ENCODE measurements at places on chromosomes 6 and 20.

- no peak for DNase-seq
Observed at GRCh38 chr6:90765491-90765890, 178.6 kb upstream of the MAP3K7 start.

DNA sequence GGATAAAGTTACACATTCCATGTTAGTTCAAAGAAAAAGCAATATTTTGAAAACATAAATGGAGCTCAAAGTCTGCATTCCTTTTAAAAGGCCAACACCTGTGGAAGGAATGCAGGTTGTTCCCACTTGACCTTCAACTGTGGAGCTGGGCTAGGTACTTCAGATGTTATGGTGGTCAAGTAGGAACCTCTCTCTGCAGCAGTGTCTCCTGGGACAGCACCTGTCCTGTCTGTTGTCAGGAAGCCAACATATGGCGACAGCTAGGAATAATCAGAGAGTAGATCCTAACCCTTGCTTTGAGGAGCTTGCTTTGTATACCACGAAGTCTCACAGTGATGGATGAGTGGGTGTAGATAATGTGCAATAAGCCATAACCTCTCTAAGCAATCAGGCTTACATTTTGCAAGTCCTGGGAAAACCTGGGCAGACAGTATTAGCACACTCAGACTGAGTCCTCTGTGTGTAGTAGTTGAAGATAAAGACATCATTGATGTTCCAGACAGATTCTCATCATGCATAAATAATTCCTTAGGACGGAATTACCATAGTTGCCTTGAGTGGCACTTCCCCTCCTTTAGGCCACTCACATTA lies 347.5 kb downstream of the PRL start:
- DNase-seq = no peak

DNA sequence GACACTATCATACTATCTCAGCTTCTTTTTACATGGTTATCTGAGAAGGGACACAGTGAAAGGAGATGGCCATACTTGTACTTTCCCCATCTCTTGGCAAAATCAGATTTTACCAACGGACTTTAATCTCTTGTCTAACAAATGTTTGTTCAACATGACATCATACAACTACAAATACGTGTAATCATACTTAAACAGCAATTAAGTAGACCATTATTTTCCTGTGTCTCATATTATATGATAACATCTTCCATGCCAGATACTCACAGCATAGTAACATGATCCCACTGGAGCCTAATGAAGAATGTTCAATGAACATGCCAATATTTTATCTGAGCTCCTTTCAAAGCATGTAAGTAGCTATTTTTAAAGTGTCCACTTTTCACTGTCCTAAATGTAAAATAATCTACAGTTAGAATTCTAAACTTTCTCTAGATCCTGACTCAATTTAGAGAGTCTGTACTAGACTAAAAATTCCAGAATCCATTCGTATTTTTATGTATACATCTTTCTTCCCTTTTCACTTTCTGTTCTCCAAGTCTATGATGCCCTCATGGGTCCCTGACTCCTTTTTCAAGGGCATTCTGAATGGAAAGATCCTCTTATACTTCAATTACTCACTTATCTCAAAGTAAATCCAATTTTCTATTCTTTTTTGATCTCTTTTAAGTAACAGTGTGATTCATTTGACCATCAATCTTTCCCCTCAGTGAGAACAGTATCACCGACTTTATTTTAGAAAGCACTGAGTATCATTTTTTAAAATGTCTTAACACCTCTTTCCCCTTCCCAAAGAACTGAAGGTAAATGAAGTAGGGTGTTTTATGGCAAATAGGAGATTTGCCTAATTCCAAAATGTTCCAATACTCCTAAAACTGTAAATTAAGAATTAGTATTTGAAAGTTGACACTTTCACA lies 133.5 kb downstream of the CDK19 start:
- no peak for DNase-seq

DNA sequence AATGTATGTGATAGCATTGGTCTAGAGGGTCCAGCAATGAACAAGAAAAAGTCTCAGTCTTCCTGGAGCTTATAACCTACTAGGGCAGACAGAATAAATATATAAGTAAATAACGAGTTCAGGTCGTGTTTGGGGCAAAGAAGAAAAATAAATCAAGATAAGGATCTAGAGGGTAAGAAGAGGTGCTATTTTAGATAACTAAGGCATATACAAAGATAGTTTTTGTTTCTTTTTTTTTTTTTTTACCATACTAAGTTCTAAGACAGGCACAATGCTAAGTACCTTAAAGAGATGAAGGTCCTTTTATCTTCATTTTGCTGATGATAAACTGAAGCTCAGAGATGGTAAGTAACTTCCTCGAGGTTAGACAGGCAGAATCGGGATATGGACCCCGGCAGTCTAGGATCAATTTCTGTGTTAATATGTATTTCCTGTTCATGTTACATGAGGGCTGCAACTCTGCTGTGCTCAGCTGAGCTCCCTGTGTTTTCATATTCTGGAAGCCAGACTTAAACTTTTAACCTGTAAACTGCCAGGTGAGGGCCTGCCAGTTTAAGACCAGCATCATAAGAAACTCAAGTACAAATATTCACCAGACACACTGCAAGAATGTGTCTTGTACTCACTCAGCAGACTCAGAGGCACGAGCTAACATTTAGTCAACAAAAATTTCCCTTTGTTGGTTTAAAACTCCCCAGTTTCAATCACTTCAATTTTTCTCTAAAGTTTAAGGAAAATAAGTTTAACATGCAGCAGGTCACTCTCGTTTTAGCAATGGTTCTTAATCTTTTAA lies 23.3 kb downstream of the SESN1 start:
- no peak for DNase-seq

DNA sequence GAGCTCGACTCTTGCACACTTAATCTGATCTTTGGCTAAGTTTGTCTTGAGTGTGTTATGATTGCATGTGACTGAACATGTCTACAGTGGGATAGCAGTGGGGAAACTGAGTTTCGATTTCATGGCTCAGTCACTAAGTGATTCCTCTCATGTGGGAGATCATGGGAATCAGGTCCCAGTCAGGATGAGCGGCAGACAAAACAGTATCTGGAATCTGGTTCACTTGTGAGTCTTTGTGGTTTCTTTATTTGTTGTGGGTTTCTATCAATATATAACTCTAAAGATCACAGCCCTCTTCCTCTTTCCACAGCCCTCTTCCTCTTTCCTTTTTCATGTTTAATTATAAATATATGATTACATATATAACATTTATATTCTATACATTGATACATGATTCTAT lies 4.0 kb downstream of the RPP21 start:
- no peak for DNase-seq

- no peak for DNase-seq
Observed at GRCh38 chr6:158043586-158044524, 62.2 kb downstream of the SYNJ2 start.

DNA sequence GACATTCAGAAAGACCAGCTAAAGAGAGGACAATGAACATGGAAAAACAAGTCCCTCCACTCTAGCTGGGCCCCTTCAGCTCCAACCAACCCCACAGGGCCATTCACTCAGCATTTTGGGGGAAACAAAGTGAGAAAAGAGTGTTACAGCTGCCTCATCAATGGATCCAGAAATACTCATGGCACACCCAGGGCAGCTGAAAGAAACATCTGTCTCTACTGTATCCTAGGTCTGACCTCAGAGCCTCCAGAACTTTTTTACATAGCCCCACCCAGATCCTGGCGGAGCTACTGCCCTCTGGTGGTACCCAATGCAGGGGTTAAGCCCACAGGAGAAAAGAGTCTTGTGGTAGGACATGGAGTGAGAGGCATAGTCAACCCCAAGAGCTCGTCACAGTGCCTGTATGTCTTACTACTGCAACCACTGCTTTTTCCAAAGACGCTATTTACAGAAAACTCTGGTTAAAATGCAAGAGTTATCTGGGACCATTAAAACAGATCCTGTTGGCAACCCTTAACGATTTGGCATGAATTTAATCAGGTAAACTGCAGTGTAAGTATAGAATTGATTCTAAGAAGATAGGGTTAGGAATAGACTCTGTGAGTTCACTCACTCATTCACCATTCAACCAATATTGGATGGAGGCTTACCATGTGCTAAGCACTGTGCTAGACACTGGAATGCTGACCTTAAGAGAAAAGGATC lies 37.4 kb upstream of the FAM83C start:
- DNase-seq = peak; percentile 71

DNA sequence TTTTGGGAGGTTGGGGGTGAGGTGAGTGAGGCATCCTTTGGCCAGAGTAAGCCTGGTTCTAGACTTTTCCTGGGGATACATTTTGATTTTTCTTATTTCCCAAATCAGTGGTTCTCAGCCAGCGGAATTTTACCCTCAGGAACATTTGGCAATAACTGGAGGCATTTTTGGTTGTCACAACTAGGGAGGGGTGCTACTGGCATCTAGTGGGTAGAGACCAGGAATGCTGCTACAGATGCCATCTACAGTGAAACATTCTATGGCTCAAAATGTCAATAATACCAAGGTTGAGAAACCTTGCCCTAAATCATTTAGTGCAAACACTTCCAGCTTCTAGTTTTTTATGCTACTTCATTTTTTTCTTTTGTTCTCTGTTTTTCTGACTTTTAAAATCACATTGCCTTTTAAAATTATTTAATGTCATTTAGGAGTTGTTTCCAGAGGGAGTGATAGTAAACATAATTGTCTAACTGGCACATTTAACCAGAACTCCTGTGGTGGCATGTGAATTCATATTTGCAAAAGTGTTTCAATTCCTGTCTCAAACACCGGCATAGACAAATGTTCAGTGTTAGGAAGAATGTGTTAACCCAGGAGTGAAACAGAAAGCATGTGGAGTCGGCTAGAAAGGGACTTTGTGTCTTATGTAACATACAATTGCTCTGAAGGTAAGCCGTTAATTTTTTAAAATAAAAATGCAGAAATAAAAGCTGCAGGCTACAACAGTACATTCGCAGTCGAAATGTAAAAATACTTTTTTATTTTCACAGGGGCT lies 59.0 kb downstream of the QRSL1 start:
- no peak for DNase-seq

- DNase-seq = peak; percentile 44
Observed at GRCh38 chr6:797479-798077, 104.6 kb upstream of the EXOC2 start.

- no peak for DNase-seq
Observed at GRCh38 chr6:40755749-40756452, 168.7 kb upstream of the LRFN2 start.

- DNase-seq = no peak
Observed at GRCh38 chr20:22789676-22790075, 205.3 kb upstream of the FOXA2 start.

- DNase-seq = no peak
Observed at GRCh38 chr6:69594405-69594804, 202.4 kb downstream of the LMBRD1 start.

GRCh38 chr6:26053992-26054780 lies 33.0 kb upstream of the HFE start:
- no peak for DNase-seq

DNA sequence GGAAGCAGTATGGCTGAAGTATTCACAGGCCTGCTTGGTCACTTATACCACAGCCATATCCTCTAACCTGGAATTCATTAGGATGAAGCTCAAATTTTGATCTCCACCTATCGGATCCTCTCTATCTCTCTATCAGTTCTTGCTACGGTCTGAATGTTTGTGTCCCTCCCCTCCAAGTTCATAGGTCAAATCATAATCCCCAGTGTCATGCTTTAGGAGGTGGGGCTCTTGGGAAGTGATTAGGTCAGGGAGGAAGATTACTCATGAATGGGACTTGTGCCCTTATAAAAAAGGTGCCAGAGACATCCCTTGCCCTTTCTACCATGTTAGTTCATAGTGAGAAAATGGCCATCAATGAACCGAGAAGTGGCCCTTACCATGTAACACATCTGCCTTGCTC lies 190.8 kb upstream of the MYLIP start:
- DNase-seq = no peak

DNA sequence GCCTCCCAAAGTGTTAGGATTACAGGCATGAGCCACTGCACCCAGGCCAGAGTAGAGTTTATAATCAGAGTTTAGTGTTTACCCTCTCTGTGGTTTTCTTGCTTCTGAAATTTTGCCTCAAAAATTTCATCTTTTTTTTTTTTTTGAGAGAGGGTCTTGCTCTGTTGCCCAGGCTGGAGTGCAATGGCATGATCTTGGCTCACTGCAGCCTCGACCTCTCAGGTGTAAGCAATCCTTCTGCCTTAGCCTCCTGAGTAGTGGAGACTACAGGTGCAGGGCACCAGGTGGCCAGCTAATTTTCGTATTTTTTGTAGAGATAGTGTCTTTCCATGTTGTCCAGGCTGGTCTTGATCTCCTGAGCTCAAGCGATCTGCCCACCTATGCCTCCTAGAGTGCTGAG lies 28.7 kb downstream of the TPX2 start:
- no peak for DNase-seq

DNA sequence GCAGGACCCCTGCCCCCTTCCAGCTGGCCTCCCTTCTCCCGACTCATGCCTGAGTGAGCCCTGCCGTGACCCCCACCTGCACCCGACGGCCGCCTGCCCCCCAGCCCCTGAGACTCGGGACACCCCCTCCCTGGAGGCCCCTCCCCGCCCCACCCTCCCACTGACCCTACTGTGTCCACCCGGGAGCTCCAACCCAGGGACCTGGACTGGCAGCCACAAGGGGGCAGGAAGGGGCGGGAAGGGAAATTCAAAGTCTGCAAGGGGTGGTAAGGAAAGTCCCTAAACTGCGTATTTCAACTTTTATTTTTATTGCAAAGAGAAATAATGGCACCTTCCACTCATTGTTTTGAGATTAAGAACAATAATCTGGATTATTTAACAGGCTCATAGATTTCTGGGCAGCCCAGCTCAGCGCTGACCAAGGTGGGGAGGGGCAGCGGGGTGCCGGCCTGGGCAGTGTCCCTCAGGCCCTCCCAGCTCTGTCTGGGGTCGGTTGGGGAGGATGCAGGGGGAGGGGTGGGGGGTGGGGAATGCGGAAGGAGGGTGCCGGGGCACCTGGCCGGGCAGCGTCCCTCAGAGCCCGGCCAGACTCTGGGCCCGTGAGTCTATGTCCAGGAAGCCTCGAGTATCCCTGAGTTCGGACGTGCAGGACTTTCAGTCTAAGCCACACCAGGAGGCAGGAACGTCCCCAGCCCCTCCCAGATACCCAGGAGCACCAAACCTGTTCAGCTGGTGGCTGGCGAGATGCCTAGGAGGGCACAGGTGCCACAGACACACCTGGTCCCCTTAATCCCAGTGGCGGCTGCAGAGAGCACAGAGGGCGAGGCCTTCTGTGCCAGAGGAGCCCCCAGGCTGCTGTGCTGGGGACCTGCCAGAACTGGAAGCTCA lies 1.3 kb upstream of the PTK6 start:
- no peak for DNase-seq

GRCh38 chr6:70675822-70676221 lies 8.1 kb downstream of the SMAP1 start:
- no peak for DNase-seq
